K562 (cell line): ENCODE measurements at places on chromosomes 1 and 21. TPM values are rescaled to one million over a fixed set of nuclear protein-coding genes. Genes with fewer than 3 reads are reported as not detected.

DNA sequence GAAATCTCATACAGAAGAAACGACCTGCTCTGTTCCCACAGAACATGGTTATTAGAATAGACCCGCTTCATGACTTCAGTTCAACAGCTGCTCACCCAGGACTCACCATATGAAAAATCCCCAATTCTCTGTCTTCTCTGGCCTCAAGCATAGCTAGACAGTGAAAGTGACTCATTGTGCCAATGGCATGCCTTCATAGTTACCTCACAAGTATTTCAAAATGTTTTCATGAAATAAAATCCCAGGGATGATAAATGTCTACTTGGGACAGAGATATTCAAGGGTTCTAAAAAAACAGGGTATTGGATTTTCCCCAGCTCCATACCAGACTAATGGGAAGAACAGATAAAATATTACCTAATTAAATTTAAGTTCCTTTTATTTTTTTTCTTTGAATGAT, 82.3 kb downstream of the NOTCH2 start:
- no peak for DNase-seq

Gene USP16
- 49.9 and 50.4 TPM in 2 replicates for total RNA-seq

Gene OLFML3
- 0.13 and 0.16 TPM in 2 replicates for total RNA-seq

GRCh38 chr1:230753586-230754251, 6.5 kb downstream of the CAPN9 start:
- DNase-seq, result peak; percentile 93

DNA sequence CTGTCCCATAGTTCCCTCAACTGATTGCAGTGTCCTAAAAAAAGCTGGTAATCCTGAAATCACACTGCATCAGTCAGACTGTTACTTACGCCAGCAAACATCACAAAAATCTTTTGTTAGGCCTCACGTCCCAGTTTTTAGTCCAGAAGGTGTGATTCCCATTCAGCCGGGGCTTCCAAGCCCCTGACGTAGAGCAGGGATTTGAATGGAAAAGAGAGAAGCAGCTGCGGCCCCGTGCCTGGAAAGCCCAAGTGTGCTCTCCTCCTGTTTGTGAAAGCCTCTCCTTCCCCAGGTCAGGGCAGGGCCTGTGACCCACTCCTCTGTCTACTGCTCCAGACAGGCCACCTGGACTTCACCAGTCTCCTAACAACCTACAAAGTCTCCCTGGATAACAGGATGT, 20.7 kb downstream of the KCNA10 start:
- DNase-seq, result no peak

DNA sequence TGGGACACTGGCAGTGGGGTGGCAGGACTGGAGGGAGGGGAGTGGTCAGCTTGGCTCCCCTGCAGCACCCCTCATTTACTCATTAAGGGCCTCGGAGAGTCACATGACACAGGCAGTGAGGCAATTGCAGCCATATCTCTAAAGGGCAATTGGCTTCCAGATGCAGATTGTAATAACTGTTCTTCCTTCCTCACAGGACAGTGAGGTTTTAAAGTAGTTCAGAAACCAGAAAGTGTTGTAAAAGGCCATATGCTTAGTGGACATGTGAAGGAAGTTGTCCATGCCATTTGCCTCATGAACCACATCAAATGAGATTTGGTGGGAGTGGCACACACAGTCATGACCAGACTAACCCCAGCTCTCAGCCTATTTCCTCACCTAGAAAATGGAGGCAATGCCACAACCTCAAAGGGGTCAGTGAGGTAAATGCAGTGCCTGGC, 11.1 kb downstream of the MTX1 start:
- DNase-seq, result peak; percentile 31

DNA sequence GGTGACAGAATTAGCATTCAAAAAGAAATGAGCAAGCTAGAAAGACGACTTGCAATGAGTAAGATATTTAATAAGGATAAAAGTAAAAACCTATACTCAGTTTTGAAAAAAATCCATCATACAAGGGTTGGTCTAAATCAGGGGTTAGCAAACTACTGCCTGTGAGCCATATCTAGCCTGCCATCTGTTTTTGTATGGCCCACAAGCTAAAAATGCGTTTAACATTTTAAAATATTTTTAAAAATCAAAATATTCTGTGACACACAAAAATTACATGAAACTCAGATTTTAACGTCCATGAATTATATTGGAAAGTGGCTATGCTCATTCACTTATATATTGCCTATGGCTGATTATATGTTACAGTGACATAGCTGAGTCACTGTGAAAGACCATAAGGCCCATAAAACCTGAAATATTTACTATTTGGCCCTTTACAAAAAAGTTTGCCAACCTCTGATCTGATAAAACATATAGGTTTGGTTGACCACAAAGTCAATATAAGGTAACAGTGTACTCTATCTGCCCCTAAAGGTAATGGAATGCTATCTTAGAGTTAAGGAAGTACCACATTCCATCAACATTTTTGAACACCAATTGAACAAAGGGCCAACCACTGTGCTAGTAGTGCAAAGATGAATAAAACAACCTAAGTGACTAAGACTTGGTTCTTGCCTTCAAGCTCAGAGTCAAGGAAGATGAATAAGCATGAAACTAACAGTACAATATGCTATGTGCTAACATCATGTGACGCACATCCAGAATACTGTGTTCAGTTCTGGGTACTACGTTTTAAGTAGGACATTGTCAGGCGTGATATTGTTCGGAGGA, 3.2 kb downstream of the IFT25 start:
- peak; percentile 29 for DNase-seq

- no peak for DNase-seq
Observed at GRCh38 chr1:29856340-29857114, 620.2 kb downstream of the PTPRU start.

Gene CD48
- 0.42 and 0.65 TPM in 2 replicates for total RNA-seq

DNA sequence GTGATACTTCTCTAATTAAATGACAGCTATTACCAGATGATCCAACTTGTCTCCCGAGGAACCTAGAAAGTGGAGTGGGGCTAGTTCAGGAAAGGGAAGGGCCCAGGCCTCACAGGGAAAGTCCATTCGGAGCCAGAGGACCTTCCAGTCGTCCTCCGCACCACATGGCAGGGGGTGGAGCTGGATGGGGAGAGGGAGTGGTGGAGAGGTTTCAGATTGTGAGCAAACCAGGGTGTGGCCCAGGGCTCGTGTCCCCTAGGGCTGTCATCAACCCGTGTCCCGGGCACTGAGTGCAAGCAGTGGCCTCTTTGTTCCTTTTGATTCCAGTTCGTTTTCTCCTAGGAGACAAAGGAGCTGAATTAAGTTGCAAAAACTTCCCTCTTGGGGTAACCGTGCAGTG, 114.9 kb downstream of the HUNK start:
- no peak for DNase-seq

DNA sequence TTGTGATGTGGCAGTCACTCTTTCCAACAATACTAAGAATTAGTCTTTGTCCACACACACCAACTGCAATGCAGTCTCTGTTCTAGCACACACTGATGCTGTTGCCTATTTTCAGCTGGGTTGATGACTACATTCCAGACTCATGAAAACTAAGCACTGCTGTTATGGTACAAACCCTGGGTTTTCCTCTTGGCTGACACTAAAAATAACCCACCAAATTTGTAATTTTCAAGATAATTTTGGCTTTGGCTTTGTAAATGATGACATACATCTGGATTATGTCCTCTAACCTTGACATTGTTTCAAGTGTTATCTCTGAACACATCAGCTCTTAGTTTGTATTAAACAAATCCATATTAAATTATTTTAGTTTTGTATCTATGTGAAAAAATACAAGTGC, 444.8 kb downstream of the PTPRC start:
- DNase-seq, result no peak

GRCh38 chr1:94081566-94082344, 39.2 kb downstream of the ABCA4 start:
- no peak for DNase-seq

- DNase-seq, result peak; percentile 36
Observed at GRCh38 chr1:166258017-166258416, 91.2 kb upstream of the FAM78B start.

GRCh38 chr1:43914576-43915525, 18.8 kb upstream of the ARTN start:
- no peak for DNase-seq

Gene TAS1R1
- not detected in 2 replicates for total RNA-seq

DNA sequence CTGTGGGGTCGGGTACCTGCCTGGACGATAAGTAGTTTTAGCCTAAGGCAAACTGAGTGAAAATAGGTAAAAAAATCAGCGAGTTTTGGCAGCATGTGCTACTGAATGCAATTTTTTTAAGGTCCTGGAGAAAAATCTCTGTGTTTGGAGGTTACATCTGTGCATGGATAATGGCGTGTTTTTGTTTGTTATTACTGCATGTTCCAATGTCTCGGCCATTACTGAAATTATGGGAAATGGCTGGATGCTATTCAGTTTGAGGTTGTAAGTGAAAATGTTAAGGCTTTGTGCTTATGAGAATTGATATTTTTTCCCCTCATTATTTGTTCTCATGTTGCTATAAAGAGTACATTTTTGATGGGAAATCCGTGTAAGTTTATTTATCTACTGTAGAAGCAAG, 441.7 kb downstream of the PRDM2 start:
- DNase-seq, result no peak

- DNase-seq, result no peak
Observed at GRCh38 chr1:248849637-248850036, 9.2 kb downstream of the ZNF692 start.

DNA sequence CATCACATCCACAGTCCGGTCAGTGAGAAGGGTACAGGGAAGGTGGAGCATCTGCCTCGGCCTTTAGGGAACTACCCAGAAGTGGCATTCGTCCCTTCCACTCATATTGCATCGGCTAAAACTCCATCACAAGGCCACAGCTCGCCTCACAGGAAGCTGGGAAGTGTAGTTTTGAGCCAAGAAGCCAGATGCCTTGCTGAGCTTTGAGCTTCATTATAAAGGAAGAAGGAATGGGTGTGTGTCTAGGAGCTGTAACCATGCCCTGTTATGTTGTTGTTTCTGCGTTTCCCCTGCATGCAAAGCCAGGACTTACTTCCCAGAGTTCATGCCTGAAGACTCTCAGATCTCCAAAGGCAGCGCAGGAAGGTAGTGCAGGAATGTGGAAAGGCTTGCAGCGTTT, 61.1 kb downstream of the OPTC start:
- DNase-seq, result no peak

Gene FCRL6
- total RNA-seq, result not detected in 2 replicates

DNA sequence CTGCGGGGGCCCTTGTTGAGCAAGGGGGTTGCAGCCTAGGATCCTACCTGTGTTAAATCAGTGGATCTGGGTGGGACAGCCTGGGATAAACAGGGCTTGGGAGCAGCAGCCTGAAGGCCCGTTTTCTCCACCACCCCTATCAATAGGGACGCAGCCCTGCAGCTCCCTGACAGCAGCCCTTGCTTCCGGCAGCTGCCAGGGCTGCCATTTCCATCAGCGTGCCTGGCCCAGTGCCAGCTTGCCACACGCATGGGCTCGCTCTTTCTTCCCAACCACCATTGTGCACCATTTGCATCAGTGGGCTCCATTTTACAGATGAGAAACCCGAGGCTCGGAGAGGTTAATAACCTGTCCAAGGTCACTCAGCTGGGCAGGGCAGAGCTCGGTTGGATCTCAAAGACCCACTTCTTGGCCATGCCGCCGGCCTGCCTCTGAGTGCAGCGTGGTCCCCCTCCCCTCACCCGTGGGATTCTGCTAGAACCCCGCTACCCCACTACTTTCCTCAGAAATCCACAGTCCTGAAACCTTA, 3.8 kb downstream of the WNT4 start:
- DNase-seq, result no peak

GRCh38 chr1:28091043-28091781, 2.8 kb upstream of the EYA3 start:
- peak; percentile 57 for DNase-seq

DNA sequence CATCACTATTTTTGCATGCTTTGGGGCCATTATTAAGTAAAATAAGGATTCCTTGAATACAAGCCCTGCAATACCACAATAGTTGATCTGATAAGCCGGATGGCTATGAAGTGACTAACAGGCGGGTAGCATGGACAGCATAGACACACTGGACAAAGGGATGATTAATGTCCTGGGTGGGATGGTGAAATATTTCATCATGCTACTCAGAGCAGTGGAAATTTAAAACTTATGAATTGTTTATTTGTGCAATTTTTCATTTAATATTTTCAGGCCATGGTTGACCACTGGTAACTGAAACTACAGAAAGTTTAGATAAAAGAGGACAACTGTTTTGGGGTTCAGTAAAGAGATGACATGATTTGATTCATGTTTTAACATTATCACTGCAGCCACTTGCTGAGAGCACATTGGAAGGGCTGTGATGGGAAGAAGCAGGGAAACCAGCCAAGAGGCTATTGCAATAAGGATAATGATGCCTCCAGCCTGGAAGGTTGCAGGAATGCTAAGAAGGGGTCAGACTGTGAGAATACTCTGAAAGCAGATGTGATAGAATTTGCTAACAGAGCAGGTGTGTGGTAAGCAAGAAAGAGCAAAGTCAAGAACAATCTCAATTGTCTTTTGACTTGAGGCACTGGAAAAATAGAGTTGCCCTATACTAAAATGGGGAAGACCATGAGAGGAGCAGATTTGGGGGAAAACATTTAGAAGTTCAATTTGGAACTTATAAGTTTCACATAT, 62.5 kb upstream of the TNFSF4 start:
- peak; percentile 69 for DNase-seq

GRCh38 chr1:166432655-166433054, 265.9 kb upstream of the FAM78B start:
- DNase-seq, result no peak

DNA sequence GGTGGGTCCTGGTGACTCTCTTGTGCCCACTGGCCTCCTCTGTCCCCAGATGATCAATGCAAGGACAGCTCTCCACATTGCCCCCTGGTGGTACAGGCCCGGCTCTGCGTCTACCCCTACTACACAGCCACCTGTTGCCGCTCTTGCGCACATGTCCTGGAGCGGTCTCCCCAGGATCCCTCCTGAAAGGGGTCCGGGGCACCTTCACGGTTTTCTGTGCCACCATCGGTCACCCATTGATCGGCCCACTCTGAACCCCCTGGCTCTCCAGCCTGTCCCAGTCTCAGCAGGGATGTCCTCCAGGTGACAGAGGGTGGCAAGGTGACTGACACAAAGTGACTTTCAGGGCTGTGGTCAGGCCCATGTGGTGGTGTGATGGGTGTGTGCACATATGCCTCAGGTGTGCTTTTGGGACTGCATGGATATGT, 10.8 kb downstream of the ADAMTSL4 start:
- DNase-seq, result peak; percentile 69

DNA sequence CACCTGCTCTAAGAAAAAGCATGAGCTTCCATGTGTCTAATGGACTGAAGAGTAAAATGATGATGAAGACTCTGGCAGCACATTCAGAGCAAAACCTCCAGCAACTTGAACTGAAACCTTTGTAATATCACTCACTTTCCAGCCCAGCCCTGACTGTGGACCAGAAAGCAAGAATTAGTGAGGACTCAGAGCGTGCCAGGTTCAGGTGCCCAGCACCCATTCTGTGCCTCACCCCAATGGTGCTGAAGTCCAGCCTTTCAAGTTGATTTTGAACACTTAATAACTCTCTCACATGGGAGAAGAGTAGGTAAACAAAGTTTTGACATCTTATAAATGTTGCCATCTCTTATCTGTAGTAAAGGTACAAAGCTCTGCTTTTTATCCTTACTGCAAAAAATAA, 350.0 kb downstream of the KCNH1 start:
- DNase-seq, result no peak
